ENCODE measurements at places on chromosomes 13 and 19. TPM values are rescaled to one million over a fixed set of nuclear protein-coding genes. Genes with fewer than 3 reads are reported as not detected.

DNA sequence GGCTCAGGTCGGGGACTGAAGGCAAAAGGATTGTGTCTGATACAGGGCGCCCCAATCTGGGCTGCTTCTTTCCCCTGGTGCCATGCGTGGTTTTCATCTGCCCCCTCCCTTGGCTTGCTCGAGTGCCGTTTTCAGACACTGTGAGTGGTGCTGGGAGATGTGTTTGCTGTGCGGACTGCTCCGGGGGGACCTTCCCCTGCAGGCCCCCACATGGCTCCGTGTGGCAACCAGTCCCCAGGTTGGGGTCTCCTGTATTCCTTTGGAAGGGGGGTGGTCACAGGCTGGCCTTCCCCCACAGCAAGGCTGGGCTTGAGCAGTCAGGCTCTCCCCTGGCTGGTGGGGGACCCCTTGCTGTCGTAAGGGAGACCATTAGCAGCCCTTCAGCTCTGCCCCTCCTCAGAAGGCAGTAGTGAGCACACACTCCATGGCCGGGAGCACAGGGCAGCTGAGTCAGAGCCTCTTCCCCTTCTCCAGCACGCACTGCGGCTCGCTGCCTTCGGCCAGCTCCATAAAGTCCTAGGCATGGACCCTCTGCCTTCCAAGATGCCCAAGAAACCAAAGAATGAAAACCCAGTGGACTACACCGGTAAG is 20.6 kb upstream of the QTRT1 start:
- no peaks in the 10 kb centered on the region for H3K4me1 ChIP-seq
- peaks cover 38% of the 10 kb centered on the region for H3K36me3 ChIP-seq
- no peak for DNase-seq

LRRC63 gene
- total RNA-seq = not detected

DNA sequence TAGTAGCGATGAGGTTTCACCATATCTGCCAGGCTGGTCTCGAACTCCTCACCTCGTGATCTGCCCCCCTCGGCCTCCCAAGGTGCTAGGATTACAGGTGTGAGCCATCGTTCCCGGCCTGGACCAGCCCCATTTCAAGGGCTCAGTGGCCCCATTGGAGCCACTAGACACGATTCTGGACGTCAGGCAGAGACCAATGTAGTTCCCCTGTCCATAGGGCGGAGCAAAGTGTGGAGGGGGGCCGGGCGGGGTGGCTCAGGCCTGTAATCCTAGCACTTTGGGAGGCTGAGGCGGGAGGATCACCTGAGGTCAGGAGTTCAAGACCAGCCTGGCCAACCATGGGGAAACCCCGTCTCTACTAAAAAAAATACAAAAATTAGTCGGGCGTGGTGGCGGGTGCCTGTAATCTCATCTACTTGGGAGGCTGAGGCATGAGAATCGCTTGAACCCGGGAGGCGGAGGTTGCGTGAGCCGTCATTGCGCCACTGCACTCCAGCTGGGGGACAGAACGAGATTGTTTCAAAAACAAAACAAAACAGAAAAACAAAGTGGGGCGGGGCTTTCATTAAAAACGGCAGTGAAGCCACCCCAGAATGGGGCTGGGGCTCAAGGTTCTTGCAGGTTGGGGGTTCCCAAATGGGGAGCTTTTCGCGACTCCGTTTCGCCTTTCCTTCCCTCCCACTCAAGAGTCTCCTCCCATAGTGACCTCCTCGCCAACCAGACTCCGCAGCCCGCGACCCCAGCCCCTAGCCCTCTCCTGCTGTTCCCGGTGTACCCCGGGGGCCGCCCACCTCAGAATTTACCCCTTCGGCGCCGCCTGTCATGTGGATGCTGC is 758 bp upstream of the TECR start:
- H3K4me3 ChIP-seq = peak overlapping the region; percentile 98
- no peak for DNase-seq
- H3K27me3 ChIP-seq = no peaks in the 10 kb centered on the region
- peak overlapping the region; percentile 96 for H3K27ac ChIP-seq

GRCh38 chr13:106348075-106348840 is 187.2 kb downstream of the EFNB2 start:
- peak overlapping the region; percentile 74 for H3K4me3 ChIP-seq
- H3K27me3 ChIP-seq = no peaks in the 10 kb centered on the region
- H3K27ac ChIP-seq = peak overlapping the region; percentile 67
- no peak for DNase-seq
- peaks cover 25% of the 10 kb centered on the region for H3K4me1 ChIP-seq
- no peaks in the 10 kb centered on the region for H3K36me3 ChIP-seq

DNA sequence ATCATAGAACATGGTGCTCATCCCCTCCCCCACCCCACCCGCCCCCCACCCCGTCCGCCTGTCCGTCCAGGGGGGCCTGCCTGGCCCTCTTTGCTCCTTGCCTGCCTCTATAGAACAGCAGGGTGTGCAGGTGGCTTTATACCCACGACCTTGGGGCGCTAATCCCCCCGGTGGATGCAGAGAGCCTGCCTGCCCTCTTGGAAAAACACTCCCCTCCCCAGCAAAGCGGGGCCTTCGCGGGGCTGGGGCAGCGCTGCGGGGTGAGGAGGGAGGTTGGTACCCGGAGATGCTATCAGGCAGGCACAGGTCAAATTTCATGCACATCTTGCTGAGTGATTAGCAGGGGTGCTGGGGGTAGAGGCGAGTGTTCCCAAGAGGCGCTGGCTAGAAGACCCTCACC is 21.9 kb downstream of the RFX1 start:
- H3K27me3 ChIP-seq = no peaks in the 10 kb centered on the region
- H3K4me1 ChIP-seq = peaks cover 20% of the 10 kb centered on the region
- DNase-seq = no peak
- no peak overlapping the region for H3K4me3 ChIP-seq

Data from osteocyte (in vitro differentiated cells).